Esophagus muscularis mucosa (tissue), 4 donors: ENCODE measurements at places on chromosomes 13 and 19.

GRCh38 chr19:39969681-39970424, 1.1 kb upstream of the PSMC4 start:
- H3K4me3 ChIP-seq = peak overlapping the region; percentile 84
- H3K27me3 ChIP-seq = no peaks in the 10 kb centered on the region
- H3K36me3 ChIP-seq = peaks cover 15% of the 10 kb centered on the region
- DNase-seq = no peak
- H3K4me1 ChIP-seq = peaks cover 24% of the 10 kb centered on the region

DNA sequence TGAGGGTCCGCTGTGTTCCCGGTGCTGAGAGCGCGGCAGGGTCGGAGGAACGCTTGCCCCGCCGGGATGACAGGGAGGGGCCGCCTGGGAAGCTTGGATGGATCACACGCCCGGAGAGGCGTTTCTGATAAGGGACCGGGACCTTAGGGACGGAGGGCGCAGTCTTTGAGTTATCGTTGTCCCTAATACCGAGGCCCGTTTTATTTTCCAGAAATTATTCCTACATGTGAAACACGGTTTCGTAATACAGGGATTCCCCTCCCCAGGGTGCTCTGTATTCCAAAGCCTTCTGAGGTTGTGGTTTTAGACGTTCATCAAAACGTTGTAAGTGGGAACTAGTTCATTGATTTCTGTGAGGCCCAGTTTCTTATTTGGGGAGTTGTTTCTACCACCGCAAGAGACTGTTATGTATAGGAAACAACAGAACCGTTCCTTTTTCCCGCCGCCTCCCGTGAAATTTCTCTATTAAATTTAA, 752 bp downstream of the PDCD5 start:
- peaks cover 16% of the 10 kb centered on the region for H3K4me1 ChIP-seq
- peak overlapping the region; percentile 94 for H3K27ac ChIP-seq
- DNase-seq = no peak
- no peaks in the 10 kb centered on the region for H3K27me3 ChIP-seq

DNA sequence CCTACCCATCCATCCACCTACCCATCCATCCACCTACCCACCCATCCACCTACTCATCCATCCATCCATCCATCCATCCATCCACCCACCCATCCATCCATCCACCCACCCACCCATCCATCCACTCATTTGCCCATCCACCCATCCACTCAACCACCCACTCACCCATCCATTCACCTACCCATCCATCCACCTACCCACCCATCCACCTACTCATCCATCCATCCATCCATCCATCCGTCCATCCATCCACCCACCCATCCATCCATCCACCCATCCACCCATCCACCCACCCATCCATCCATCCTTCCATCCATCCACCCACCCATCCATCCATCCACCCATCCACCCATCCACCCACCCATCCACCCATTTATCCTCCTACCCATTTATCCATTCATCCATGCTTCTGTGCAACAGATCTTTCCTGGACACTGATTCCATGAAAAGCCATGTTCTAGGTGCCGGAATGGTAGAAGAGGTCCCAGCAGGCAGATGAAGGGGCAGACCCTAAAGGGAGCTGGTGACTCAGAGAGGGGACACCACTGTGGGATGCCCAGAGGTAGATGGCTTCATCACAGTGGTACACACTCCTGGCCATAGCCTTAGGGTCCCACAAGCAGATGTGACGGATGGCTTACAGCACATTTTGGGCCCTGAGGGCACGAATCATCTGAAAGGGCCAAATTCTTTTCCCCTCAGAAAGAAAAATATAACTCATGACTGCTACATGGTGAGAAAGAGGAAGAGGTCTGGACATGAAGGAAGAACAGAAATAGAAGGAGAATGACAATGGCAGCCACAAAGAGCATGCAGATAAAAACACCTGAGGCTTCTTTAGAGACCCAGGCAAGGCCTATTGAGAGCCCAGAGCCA, 76.0 kb downstream of the KCTD15 start:
- H3K4me3 ChIP-seq = no peak overlapping the region
- no peaks in the 10 kb centered on the region for H3K36me3 ChIP-seq
- H3K27ac ChIP-seq = no peak overlapping the region
- H3K4me1 ChIP-seq = peaks cover 16% of the 10 kb centered on the region

- peak overlapping the region; percentile 23 for H3K4me3 ChIP-seq
- peaks cover 20% of the 10 kb centered on the region for H3K36me3 ChIP-seq
- H3K4me1 ChIP-seq = peaks cover 59% of the 10 kb centered on the region
- no peak for DNase-seq
- no peaks in the 10 kb centered on the region for H3K27me3 ChIP-seq
Measured at GRCh38 chr19:5035793-5036697, 67.1 kb downstream of the KDM4B start.

GRCh38 chr13:70034286-70034685, 73.3 kb upstream of the ATXN8OS start:
- no peaks in the 10 kb centered on the region for H3K36me3 ChIP-seq
- no peaks in the 10 kb centered on the region for H3K4me1 ChIP-seq
- DNase-seq = no peak
- no peaks in the 10 kb centered on the region for H3K27me3 ChIP-seq

- H3K36me3 ChIP-seq = no peaks in the 10 kb centered on the region
- no peak overlapping the region for H3K27ac ChIP-seq
- H3K27me3 ChIP-seq = no peaks in the 10 kb centered on the region
Measured at GRCh38 chr13:73661687-73662425, 472.3 kb downstream of the KLF12 start.

GRCh38 chr19:9934132-9934950, 2.0 kb downstream of the OLFM2 start:
- no peaks in the 10 kb centered on the region for H3K36me3 ChIP-seq
- no peak for DNase-seq
- peaks cover 39% of the 10 kb centered on the region for H3K4me1 ChIP-seq
- no peaks in the 10 kb centered on the region for H3K27me3 ChIP-seq

GRCh38 chr13:51912511-51913225, 50.9 kb downstream of the CCDC70 start:
- no peaks in the 10 kb centered on the region for H3K36me3 ChIP-seq
- no peaks in the 10 kb centered on the region for H3K4me1 ChIP-seq
- no peak overlapping the region for H3K4me3 ChIP-seq
- no peaks in the 10 kb centered on the region for H3K27me3 ChIP-seq

DNA sequence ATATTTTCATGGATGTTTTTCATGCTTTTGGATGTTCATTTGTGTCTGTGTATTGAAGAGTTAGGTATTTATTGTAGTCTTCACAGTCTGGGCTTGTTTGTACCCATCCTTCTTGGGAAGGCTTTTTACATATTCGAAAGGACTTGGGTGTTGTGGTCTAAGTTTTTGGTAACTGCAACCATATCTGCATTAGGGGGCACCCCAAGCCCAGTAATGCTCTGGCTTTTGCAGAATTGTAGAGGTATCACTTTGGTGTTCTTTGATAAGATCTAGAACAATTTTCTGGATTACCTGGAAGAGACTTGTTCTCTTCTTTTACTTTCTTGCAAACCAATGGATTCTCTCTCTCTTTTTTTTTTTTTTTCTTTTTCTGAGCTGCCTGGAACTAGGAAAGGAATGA, 581.3 kb downstream of the DACH1 start:
- no peaks in the 10 kb centered on the region for H3K4me1 ChIP-seq
- H3K27ac ChIP-seq = no peak overlapping the region
- H3K27me3 ChIP-seq = no peaks in the 10 kb centered on the region
- DNase-seq = no peak
- H3K4me3 ChIP-seq = no peak overlapping the region

- H3K4me1 ChIP-seq = peaks cover 98% of the 10 kb centered on the region
- peak overlapping the region; percentile 100 for H3K27ac ChIP-seq
Measured at GRCh38 chr19:47105874-47106273, 7.7 kb downstream of the ZC3H4 start.

DNA sequence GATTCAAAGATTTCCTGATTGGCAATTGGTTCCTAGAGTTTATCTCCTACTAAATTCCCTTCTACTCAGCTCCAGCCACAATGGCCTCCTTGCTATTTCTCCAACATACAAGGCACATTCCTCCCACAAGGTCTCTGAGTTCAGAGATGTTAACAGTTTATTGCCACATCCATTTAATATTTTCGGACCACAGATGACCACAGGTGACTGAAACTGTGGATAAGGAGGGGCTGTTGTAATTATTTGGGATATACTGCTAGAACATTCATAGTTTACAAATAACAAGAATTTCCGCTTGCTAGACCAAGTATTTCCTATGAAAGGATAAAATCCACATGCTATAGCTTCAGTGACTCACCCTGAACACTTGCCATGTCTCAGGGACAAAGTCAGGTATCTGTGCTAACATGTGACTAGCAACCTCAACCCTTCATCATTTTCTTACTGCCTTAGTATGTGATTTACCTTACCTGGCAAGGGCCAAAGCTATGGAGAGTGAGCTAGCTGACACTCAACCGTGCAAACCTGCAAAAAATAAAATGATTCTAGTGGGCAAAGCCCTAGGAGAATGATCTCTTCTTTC, 117.7 kb downstream of the TBC1D4 start:
- no peak for DNase-seq
- peaks cover 33% of the 10 kb centered on the region for H3K4me1 ChIP-seq
- no peaks in the 10 kb centered on the region for H3K27me3 ChIP-seq
- no peak overlapping the region for H3K4me3 ChIP-seq

- H3K36me3 ChIP-seq = peaks cover 48% of the 10 kb centered on the region
- H3K4me1 ChIP-seq = peaks cover 39% of the 10 kb centered on the region
- no peak overlapping the region for H3K4me3 ChIP-seq
- no peak overlapping the region for H3K27ac ChIP-seq
- H3K27me3 ChIP-seq = no peaks in the 10 kb centered on the region
- no peak for DNase-seq
Measured at GRCh38 chr19:41411968-41412265, 14.3 kb downstream of the BCKDHA start.

GRCh38 chr19:52270266-52270885, 989 bp downstream of the ZNF766 start:
- peak overlapping the region; percentile 92 for H3K4me3 ChIP-seq
- H3K36me3 ChIP-seq = peaks cover 6% of the 10 kb centered on the region
- H3K27me3 ChIP-seq = no peaks in the 10 kb centered on the region
- H3K27ac ChIP-seq = peak overlapping the region; percentile 98

GRCh38 chr13:112700291-112701060, 10.6 kb downstream of the ATP11A start:
- peaks cover 5% of the 10 kb centered on the region for H3K4me1 ChIP-seq
- H3K36me3 ChIP-seq = no peaks in the 10 kb centered on the region
- DNase-seq = no peak
- H3K27ac ChIP-seq = no peak overlapping the region

DNA sequence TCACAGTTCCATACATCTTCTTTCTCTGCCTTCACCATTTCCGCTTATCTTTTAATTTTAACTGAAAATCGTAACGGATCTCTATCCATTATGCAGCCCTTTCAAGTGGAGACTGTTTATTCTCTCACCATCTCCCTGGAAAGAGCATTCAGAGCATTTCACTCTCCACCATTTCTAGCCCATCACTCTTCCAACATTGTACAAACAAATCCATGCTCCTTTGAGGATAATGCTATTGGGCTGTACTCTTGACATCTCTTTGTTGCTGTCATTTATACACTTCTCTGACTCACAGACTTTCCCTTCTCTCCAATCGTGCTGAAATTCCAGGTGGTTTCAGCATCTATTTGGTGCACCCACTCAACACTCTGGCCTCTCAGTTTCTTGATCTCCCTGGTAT, 71.4 kb downstream of the NAA16 start:
- no peak for DNase-seq
- H3K4me1 ChIP-seq = no peaks in the 10 kb centered on the region
- no peak overlapping the region for H3K4me3 ChIP-seq
- H3K36me3 ChIP-seq = no peaks in the 10 kb centered on the region
- no peak overlapping the region for H3K27ac ChIP-seq

DNA sequence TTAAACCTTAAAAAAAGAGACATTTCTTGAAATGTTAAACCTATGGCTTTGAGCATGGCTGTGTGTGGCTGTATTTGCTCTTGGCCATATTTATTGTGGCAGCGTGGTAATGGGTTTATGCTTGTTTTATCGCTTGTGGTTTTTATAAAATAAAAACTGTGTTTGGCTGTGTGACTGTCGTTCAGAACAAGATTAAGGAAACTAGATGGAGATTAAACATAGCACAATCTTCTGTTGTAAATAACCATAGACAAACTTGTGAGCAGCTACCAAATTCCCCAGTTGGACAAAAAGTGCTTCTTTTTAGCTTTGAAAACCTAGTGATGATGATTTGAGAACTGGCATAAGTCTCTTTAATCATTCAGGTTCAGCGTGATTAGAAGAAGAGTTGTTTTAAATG, 191.0 kb downstream of the GGACT start:
- no peaks in the 10 kb centered on the region for H3K27me3 ChIP-seq
- H3K27ac ChIP-seq = no peak overlapping the region
- peaks cover 3% of the 10 kb centered on the region for H3K4me1 ChIP-seq
- no peaks in the 10 kb centered on the region for H3K36me3 ChIP-seq

DNA sequence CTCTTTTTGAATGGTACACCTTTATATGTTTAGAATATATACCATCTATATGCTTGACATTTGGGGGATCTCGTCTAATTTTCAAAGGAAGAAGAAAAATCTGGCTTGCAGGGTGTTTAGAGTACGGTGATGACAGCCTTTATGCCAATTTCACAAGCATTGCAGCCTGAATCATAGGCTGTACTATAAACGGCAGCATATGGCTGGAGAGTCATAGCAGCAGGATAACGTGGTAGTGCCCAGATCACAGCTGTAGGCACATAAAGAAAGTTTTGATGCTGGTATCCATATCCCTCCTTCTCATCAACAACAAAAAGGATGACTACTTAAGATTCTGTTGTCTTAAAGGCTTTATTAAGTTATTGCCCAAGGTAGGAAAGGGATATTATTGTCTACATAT, 253.0 kb downstream of the PCDH9 start:
- DNase-seq = no peak
- no peaks in the 10 kb centered on the region for H3K36me3 ChIP-seq
- H3K27ac ChIP-seq = no peak overlapping the region
- no peak overlapping the region for H3K4me3 ChIP-seq

GRCh38 chr13:43877326-43877725, 2.2 kb downstream of the CCDC122 start:
- DNase-seq = no peak
- no peaks in the 10 kb centered on the region for H3K27me3 ChIP-seq
- H3K27ac ChIP-seq = no peak overlapping the region
- no peak overlapping the region for H3K4me3 ChIP-seq
- no peaks in the 10 kb centered on the region for H3K36me3 ChIP-seq
- peaks cover 12% of the 10 kb centered on the region for H3K4me1 ChIP-seq

DNA sequence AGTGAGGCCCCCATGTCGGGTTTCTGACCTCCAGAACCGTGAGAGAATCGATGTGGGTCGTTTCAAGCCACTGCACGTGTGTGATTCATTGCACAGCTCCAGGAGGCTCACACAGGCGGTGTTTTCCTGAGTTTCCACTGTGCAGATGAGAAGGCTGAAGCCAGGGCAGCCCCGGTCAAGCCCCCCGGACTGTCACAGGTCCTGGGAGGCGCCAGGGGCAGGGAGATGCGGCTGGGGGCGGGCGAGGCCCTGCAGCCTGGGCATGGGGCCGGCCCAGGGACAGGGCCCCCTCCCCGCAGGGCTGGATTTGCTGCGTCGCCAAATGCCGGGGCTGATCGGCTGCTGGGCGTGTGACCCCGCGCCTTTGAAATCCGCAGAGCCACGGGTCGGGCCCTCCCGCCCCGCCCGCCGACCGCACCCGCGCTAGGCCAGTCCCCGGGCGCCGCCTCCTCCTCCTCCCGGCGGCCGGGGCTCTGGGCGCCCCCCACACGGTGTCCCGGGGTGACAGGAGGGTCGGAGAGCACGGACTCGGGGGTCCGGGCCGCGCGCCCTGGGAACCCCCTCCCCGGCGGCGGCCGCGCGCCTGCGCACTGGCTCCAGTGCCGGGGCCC, 9.9 kb upstream of the MKNK2 start:
- peak; percentile 95 for DNase-seq
- peak overlapping the region; percentile 75 for H3K4me3 ChIP-seq
- peak overlapping the region; percentile 100 for H3K27ac ChIP-seq
- H3K27me3 ChIP-seq = no peaks in the 10 kb centered on the region
